T-helper 17 cell (primary cell): ENCODE measurements at places on chromosomes 4 and X.

- no peak for DNase-seq
Measured at GRCh38 chrX:134855751-134856150, 135.0 kb upstream of the SMIM10 start.

DNA sequence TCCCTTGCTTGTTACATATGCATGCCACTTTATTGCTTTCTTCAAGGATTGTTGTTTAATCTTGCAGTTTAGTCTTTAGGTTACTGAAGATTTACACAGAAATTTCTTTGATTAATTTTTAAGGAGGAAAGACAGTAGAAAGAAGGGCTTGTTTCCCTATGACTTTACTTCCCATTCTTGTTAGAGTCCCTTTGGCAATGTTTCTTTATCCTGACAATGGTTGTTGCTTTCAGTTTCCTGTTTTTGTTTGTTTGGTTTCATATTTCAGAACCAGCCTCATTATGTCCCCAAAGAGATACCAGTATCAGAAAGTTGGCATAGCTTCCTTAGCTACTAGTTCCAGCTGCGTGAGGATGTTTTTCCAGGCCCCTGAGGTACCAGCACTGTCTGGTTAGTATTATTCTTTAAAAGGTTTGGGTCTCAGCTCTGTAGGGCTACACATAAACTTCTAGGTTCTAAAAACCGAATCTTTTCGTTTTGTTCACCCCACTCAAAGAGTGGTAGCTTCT lies 61.3 kb upstream of the UNC5C start:
- no peak for DNase-seq

DNA sequence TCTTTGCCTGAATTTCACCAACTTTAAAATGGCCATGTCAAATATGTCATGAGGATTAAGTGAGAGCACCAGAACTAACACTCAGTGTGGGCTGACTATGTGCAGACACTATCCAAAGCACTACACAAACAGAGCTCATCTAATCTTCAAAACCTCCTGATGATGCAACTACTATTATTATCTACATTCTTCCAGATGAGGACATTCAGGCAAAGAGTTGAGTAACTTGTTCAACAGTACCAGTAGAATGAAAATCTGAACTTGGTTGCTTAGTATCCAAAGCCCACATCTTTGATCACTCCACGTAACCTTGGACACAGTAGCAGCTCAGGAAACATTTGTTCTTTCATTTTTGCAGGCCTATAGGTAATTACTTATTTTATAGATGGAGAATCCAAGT lies 90.1 kb downstream of the ATP8A1 start:
- DNase-seq: no peak

- no peak for DNase-seq
Measured at GRCh38 chr4:7584606-7585159, 150.0 kb upstream of the PSAPL1 start.

GRCh38 chr4:55123791-55124190 lies 1.6 kb downstream of the KDR start:
- DNase-seq: no peak

DNA sequence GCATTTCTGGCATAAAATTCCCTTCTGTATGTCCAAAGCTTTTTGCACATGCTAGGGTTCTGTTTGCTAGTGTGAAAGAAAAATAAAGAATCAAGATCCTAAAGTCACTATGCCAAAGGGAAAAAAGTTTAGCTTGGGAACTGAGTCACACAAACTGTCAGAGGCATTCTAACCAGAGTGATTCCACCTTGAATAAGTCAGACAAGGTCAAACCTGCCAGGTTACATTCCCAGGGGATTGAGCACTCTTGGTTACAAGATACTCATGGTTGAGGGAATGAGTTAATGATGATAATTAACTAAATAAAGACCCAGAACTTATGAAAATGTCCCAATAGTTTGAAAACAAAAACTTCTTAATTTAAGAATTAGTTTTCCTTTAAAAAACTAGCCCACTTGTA lies 13.7 kb upstream of the UGT2B17 start:
- DNase-seq: no peak

- DNase-seq: no peak
Measured at GRCh38 chrX:106306391-106306947, 138.4 kb downstream of the PWWP3B start.

- no peak for DNase-seq
Measured at GRCh38 chr4:183478123-183478522, 26.7 kb upstream of the ING2 start.

DNA sequence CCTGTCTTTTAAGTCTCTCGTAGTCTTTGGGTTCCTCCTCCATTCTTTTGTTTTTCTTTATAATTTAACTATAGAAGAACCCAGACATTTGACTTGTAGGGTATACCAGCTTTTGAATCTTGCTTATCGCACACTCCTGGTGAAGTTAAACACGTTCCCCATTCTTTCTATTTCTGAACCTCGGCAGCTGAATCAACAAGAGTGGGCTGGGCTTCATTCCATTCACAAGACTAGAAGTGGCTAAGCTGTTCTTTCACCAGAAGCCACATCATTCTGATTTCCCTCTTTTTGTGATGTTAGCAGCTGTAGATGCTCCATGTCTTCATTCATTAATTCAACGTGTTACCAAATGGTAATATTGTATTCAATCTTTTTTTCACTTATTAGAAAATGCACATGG lies 167.9 kb downstream of the CORIN start:
- no peak for DNase-seq

DNA sequence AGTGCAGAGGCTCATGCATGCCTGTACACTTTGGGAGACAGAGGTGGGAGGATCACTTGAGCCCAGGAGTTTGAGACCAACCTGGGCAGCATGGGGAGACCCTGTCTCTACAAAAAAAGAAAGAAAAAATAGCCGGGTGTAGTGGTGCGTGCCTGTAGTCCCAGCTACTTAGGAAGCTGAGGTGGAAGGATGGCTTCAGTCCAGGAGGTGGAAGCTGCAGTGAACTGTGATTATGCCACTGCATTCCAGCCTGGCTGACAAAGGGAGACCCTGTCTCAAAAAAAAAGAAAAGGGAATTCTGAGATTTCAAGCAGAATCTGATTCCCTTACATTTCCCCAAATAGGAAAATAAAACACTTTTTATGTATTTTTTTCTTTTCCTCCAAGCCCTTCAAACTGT lies 83.5 kb downstream of the SYNPO2 start:
- DNase-seq: no peak

DNA sequence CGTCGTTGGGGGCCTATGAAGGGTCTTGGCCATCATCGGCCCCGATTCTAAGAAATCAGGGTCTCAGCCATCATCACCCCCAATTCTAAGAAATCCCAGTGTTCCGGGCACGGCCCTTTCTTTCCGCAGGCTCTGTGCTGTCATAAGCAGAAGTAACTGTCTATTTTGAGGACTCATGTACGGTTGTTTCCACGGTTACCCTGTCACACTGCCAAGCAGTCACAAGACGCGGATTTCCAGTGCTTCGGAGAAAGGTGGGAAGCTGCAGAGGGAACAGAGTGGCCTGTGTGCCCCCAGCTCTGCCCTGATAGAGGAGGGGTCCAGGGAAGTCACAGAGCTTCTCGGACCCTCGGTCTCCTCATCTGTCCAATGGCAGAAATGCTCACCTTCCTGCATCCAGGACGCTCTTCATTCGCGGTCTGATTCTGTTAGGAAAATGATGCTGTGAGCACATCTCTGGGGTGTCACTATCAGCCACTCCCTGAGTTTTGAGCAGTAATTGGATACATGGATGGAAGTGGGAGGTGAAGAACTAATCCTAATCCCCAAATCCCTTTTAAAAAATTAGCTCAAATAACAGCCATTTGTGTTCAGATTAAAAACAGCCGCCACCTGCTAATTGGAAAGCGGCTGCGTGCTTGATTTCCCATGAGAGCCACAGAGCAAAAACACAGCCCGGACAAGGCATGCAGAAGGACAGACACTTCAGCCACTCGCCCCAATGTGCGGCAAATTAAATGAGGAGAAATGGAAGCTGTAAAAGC lies 73.1 kb downstream of the WFS1 start:
- DNase-seq: no peak

GRCh38 chr4:121811122-121811521 lies 10.0 kb downstream of the EXOSC9 start:
- DNase-seq: no peak

GRCh38 chr4:118352843-118353533 lies at the start of gene PRSS12:
Gene PRSS12 (minus strand): TSS chr4:118353003. CDS start chr4:118352720, 283 bp downstream.
- DNase-seq: peak; percentile 31
